Nephron progenitor cell (in vitro differentiated cells): ENCODE measurements at places on chromosomes 4 and X.

DNA sequence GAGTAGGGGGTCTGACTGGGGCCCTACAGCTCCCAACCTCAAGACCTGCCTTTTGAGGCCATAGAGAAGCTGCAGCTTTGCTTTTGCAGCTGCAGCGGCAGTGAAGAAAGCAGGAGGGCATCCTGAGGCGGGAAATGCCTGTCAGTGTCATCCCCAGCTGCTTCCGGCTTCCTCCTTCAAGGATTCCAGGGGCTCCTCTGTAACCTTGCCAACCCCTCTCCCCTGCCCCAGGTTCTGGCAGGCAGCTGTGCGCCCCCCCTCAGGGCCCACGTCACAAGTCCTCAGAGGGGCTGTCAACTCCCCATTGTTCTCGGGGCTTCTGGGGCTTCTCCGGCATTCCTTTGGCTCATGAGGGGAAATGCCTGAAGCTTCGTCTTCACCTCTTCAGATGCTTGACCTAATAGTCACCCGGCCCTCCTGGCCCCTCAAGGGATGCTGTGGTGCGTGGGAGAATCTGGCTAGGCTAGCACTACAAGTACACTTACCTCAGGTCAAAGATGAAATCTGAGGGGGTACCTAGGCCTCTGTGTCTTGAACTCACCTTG is 31.9 kb downstream of the APLN start:
- no peak overlapping the region for H3K4me3 ChIP-seq
- H3K27ac ChIP-seq: no peak overlapping the region
- no peaks in the 10 kb centered on the region for H3K36me3 ChIP-seq

DNA sequence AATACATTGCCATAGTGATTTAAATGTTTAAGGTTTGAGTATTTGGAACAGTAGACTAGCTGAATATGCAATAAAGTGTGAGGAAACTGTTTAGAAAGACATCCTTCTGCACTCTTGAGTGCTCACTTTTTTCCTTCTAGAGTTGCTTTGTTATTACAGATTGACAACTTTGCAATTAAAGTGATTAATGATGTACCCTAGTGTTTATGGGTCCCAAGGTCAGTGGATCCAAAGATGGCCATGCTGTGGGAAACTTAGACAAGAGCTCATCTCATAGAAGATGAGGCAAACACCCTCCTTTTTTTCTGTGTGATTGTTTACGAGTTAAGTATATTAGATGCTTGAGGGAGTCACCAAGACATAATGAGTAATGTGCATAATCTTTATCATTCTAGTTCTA is 118.8 kb downstream of the PDLIM5 start:
- H3K27ac ChIP-seq: peak overlapping the region; percentile 100
- peaks cover 19% of the 10 kb centered on the region for H3K36me3 ChIP-seq
- peak; percentile 28 for DNase-seq
- no peak overlapping the region for H3K4me3 ChIP-seq
- H3K27me3 ChIP-seq: no peaks in the 10 kb centered on the region
- H3K4me1 ChIP-seq: peaks cover 68% of the 10 kb centered on the region

GRCh38 chr4:148315049-148315448 is 127.2 kb downstream of the NR3C2 start:
- no peak overlapping the region for H3K4me3 ChIP-seq
- no peak for DNase-seq
- no peak overlapping the region for H3K27ac ChIP-seq

DNA sequence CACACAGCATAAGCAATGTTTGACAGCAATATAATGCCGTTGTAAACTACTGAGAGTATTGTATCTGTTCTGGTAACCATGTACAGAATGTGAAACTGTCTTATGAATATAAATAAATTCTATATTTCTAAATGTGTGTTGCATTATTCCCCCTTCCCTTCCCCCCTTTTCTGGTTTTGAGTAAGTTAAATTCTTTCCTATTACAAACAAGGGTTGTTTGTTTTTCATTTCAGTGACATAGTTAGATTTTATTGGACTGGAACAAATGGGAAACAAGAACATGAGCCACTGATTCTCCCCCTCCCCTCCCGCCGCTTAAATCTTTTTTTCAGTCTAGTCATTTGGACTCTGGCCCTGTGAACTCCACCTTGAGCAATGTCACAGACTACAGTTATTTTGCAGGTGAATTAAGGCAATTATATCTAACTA is 69.8 kb downstream of the GPAT3 start:
- H3K27me3 ChIP-seq: peaks cover 5% of the 10 kb centered on the region
- H3K27ac ChIP-seq: peak overlapping the region; percentile 94
- no peak for DNase-seq
- H3K36me3 ChIP-seq: peaks cover 2% of the 10 kb centered on the region
- H3K4me3 ChIP-seq: peak overlapping the region; percentile 34

- no peak for DNase-seq
- H3K27me3 ChIP-seq: peaks cover 8% of the 10 kb centered on the region
- H3K4me3 ChIP-seq: no peak overlapping the region
- no peak overlapping the region for H3K27ac ChIP-seq
Observed at GRCh38 chr4:7279902-7280301, 87.6 kb downstream of the SORCS2 start.

GRCh38 chr4:34043131-34043530 is 2201.2 kb downstream of the ARAP2 start:
- H3K4me3 ChIP-seq: no peak overlapping the region
- H3K27ac ChIP-seq: no peak overlapping the region
- no peaks in the 10 kb centered on the region for H3K36me3 ChIP-seq
- H3K27me3 ChIP-seq: no peaks in the 10 kb centered on the region
- H3K4me1 ChIP-seq: no peaks in the 10 kb centered on the region

GRCh38 chr4:114383067-114383466 is 215.5 kb upstream of the UGT8 start:
- no peak for DNase-seq
- H3K4me3 ChIP-seq: no peak overlapping the region
- H3K27me3 ChIP-seq: no peaks in the 10 kb centered on the region
- H3K36me3 ChIP-seq: no peaks in the 10 kb centered on the region
- H3K27ac ChIP-seq: no peak overlapping the region

- H3K27me3 ChIP-seq: peaks cover 12% of the 10 kb centered on the region
- H3K36me3 ChIP-seq: no peaks in the 10 kb centered on the region
- no peak overlapping the region for H3K4me3 ChIP-seq
- DNase-seq: no peak
Observed at GRCh38 chr4:83780053-83780733, 244.3 kb downstream of the GPAT3 start.

- no peak for DNase-seq
- H3K27me3 ChIP-seq: no peaks in the 10 kb centered on the region
- no peak overlapping the region for H3K4me3 ChIP-seq
- no peak overlapping the region for H3K27ac ChIP-seq
- no peaks in the 10 kb centered on the region for H3K4me1 ChIP-seq
Observed at GRCh38 chr4:81685104-81685503, 213.4 kb upstream of the RASGEF1B start.

GRCh38 chr4:142347241-142347640 is 498.9 kb downstream of the INPP4B start:
- no peak for DNase-seq
- no peak overlapping the region for H3K4me3 ChIP-seq
- no peaks in the 10 kb centered on the region for H3K27me3 ChIP-seq
- no peaks in the 10 kb centered on the region for H3K36me3 ChIP-seq

DNA sequence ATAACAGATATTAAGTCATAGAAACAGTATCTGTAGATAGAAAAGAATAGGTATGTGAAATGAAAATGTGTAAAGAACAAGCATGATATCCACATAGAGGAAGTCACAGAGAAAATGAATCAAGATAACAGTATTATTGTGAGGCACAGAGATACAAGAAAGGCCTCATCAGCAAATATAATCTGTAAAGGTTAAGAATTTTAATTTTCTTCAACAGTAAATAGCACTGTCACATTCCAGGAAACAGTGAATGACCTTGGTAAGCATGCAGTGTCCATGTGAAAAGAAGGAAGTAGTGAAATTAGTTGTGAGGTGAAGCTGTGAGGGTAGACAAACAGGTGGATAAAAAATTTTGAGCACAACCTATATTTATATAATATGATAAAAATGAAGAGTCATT is 39.5 kb upstream of the NDST4 start:
- H3K36me3 ChIP-seq: no peaks in the 10 kb centered on the region
- H3K27me3 ChIP-seq: no peaks in the 10 kb centered on the region
- no peak for DNase-seq
- H3K4me1 ChIP-seq: no peaks in the 10 kb centered on the region
- H3K27ac ChIP-seq: no peak overlapping the region

GRCh38 chr4:68079928-68080327 is 49.7 kb downstream of the TMPRSS11F start:
- H3K27me3 ChIP-seq: no peaks in the 10 kb centered on the region
- no peak overlapping the region for H3K27ac ChIP-seq
- H3K36me3 ChIP-seq: no peaks in the 10 kb centered on the region
- no peak overlapping the region for H3K4me3 ChIP-seq

DNA sequence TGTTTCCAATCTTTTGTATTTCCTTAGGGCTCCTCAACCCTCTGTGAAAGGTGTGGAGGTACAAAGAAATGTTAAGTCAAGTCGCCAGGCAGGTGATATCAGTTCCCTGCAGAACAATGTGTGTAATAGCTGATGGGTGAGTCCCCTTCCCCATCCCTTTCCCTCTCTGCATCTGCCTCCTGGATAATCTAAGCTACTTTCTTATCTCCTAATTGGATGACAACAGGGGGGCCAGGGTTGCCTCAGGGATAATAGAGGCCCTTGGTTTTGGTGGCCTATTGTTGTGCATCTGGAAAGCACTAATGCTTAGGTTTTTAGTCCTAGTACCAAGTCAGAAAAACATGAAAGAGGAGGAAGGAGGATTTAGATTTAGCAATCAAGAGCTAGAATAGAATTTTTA is 29.1 kb downstream of the MAGED1 start:
- H3K4me3 ChIP-seq: no peak overlapping the region
- no peaks in the 10 kb centered on the region for H3K27me3 ChIP-seq
- DNase-seq: no peak
- H3K4me1 ChIP-seq: no peaks in the 10 kb centered on the region

GRCh38 chr4:173752610-173753230 is 222.7 kb upstream of the HAND2 start:
- peak; percentile 61 for DNase-seq
- no peaks in the 10 kb centered on the region for H3K4me1 ChIP-seq
- no peak overlapping the region for H3K4me3 ChIP-seq
- peaks cover 3% of the 10 kb centered on the region for H3K27me3 ChIP-seq
- H3K27ac ChIP-seq: no peak overlapping the region

DNA sequence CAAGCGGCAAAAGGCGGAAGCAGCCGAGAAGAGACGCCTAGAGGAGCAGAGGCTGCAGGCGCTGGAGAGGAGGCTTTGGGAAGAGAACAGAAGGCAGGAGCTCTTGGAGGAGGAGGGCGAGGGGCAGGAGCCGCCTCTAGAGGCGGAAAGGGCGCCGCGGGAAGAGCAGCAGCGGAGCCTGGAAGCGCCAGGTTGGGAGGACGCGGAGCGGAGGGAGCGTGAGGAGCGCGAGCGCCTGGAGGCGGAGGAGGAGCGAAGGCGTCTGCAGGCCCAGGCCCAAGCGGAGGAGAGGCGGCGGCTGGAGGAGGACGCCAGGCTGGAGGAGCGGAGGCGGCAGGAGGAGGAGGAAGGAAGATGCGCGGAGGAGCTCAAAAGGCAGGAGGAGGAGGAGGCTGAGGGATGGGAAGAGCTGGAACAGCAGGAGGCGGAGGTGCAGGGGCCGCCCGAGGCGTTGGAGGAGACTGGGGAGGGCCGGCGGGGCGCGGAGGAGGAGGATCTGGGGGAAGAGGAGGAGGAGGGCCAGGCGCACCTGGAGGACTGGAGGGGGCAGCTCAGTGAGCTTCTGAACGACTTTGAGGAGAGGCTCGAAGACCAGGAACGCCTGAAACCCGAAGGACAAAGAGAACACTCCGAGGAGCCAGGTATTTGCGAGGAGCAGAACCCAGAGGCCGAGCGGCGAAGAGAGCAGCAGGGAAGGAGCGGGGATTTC is 72.9 kb downstream of the AASDH start:
- no peaks in the 10 kb centered on the region for H3K27me3 ChIP-seq
- H3K27ac ChIP-seq: peak overlapping the region; percentile 93
- H3K4me3 ChIP-seq: no peak overlapping the region
- no peak for DNase-seq
- peaks cover 82% of the 10 kb centered on the region for H3K36me3 ChIP-seq

GRCh38 chr4:182175788-182176519 is 67.2 kb upstream of the TENM3 start:
- H3K4me3 ChIP-seq: no peak overlapping the region
- H3K27ac ChIP-seq: no peak overlapping the region
- DNase-seq: no peak

GRCh38 chr4:15894921-15895916 is 43.3 kb downstream of the FGFBP1 start:
- no peak overlapping the region for H3K4me3 ChIP-seq
- H3K36me3 ChIP-seq: no peaks in the 10 kb centered on the region
- no peak for DNase-seq
- no peak overlapping the region for H3K27ac ChIP-seq

DNA sequence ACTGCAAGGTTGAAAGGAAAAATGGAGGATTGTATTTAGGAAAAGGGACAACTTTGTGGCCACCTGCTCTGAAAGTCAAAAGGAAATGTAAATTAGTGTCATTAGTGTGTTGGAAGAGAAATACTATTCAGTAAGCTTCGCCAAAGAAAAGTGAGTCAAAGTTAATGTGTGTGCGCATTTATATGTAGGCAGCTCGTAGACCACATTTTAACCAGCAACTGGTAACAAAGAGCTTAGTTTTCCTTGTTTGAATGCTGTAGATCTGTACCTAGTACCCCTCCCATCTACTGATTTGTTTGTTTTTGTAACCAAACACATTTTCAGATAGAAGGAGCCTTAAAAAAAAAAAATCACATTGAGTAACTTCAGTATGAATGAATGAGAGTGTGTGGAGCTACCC is 69.3 kb downstream of the GPAT3 start:
- peaks cover 5% of the 10 kb centered on the region for H3K27me3 ChIP-seq
- DNase-seq: no peak
- peaks cover 42% of the 10 kb centered on the region for H3K4me1 ChIP-seq
- peak overlapping the region; percentile 20 for H3K27ac ChIP-seq
- H3K4me3 ChIP-seq: no peak overlapping the region

DNA sequence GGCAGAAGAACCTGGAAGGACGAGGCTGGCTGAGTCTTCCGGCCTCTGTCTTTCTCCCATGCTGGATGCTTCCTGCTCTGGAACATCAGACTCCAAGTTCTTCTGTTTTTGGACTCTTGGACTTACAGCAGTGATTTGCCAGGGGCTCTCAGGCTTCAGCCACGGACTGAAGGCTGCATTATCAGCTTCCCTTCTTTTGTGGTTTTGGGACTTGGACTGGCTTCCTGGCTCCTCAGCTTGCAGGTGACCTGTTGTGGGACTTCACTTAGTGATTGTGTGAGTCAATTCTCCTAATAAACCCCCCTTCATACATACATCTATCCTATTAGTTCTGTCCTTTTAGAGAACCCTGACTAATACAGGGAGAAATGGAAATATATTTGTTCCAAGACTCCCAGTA is 265.8 kb downstream of the PCDH18 start:
- DNase-seq: no peak
- H3K27me3 ChIP-seq: no peaks in the 10 kb centered on the region
- H3K27ac ChIP-seq: no peak overlapping the region

- no peaks in the 10 kb centered on the region for H3K27me3 ChIP-seq
- no peak overlapping the region for H3K4me3 ChIP-seq
- no peak for DNase-seq
- H3K27ac ChIP-seq: peak overlapping the region; percentile 3
Observed at GRCh38 chr4:117783716-117784115, 250.6 kb upstream of the NDST3 start.
